ENCODE measurements at places on chromosomes 4 and X. TPM values are rescaled to one million over a fixed set of nuclear protein-coding genes. Genes with fewer than 3 reads are reported as not detected.

The PROM1 gene
- not detected for total RNA-seq

DNA sequence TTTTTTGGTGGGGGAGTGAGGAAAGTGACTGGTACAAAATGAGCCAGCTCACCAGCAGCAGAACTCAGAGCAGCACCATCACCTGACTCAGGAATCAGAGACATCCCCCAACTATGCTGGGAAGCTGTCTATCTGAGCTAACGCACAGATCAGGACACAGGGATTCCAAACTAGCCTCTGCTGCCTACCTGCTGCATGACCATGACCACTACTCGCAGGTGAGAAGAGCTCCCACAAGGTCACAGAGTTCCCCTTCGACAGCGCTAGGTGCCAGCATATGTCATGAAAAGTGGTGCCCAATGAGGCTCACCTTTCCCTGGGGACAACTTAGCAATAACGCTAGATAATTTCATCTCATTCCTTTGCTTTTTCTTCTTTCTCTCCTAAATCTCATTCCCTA lies 662.6 kb upstream of the CPEB2 start:
- no peak overlapping the region for H3K4me3 ChIP-seq
- no peak for DNase-seq
- H3K27me3 ChIP-seq, result no peaks in the 10 kb centered on the region
- no peaks in the 10 kb centered on the region for H3K4me1 ChIP-seq
- H3K36me3 ChIP-seq, result no peaks in the 10 kb centered on the region
- H3K27ac ChIP-seq, result no peak overlapping the region

The ZNF330 gene
- total RNA-seq, result 31.7 TPM

The CYP2U1 gene
- total RNA-seq, result 11.4 TPM

DNA sequence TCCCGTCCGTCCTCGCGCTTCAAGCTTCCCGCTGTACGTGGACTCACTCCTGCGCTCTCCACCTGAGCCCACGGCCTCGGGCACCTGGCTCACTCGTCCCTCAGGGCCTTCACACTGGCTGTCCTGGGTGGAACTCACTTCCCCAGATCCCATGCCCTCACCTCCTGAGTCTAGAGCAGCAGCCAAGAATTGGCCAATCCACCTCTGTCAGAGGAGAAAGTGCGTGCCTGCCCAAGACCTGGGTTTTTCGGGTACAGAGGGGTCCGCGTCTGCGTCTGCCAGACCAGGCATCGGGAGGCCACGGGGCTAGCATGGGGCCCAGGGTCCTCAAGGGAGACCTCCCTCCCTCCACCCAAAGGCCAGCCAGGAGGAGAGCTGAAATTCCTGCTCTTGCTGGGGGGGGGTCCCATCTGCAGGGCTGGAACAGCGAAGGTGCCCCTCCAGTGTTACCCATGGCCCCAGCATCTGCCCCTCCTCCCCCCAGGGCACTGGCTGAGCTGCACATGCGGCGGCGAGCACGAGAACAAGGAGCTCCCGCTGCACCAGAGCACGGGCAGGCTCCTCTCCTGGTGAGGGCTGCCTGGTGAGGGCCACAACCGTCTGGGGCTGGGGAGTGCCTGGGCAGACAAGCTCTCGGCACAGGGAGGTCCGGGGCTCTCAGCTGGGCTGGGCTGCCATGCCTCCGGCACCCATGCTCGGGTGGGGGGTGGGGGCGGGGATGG lies 47.5 kb downstream of the FAM53A start:
- H3K27ac ChIP-seq, result no peak overlapping the region
- no peaks in the 10 kb centered on the region for H3K27me3 ChIP-seq
- no peak overlapping the region for H3K4me3 ChIP-seq
- no peak for DNase-seq
- no peaks in the 10 kb centered on the region for H3K36me3 ChIP-seq
- no peaks in the 10 kb centered on the region for H3K4me1 ChIP-seq

GRCh38 chr4:132540268-132540667 lies 608.8 kb upstream of the PCDH10 start:
- H3K27me3 ChIP-seq, result no peaks in the 10 kb centered on the region
- H3K27ac ChIP-seq, result no peak overlapping the region
- no peak overlapping the region for H3K4me3 ChIP-seq
- no peak for DNase-seq
- no peaks in the 10 kb centered on the region for H3K36me3 ChIP-seq

The MAGEA2B gene
- not detected for total RNA-seq

GRCh38 chr4:90875791-90876190 lies 748.6 kb downstream of the CCSER1 start:
- no peaks in the 10 kb centered on the region for H3K4me1 ChIP-seq
- DNase-seq, result no peak
- no peaks in the 10 kb centered on the region for H3K27me3 ChIP-seq
- H3K4me3 ChIP-seq, result no peak overlapping the region
- no peak overlapping the region for H3K27ac ChIP-seq

DNA sequence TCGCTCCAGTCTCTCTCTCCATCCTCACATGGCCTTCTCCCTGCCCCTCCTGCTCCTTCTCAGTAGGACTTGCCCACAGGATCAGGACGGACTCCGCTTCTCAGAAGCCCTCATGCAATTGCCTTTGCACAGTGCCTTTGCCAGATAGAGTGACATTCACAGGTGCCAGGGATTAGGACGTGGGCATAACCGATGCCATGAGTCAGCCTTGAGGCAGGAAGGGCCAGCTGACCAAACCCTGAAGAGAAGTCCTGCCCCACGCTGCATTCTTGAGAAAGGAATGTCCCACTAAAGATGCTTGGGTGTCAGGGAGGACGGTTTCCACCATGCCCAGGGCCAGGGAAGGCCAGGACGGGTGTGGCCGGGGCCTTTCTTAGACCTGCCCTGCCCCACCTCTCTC lies 6.6 kb upstream of the GRPEL1 start:
- H3K27ac ChIP-seq, result no peak overlapping the region
- DNase-seq, result no peak
- no peaks in the 10 kb centered on the region for H3K27me3 ChIP-seq
- H3K36me3 ChIP-seq, result no peaks in the 10 kb centered on the region
- H3K4me3 ChIP-seq, result no peak overlapping the region

GRCh38 chr4:13928214-13928613 lies 300.7 kb upstream of the BOD1L1 start:
- H3K36me3 ChIP-seq, result no peaks in the 10 kb centered on the region
- no peak overlapping the region for H3K27ac ChIP-seq
- H3K4me1 ChIP-seq, result no peaks in the 10 kb centered on the region
- no peak for DNase-seq
- H3K4me3 ChIP-seq, result no peak overlapping the region
- H3K27me3 ChIP-seq, result no peaks in the 10 kb centered on the region

GRCh38 chrX:134599184-134599914 lies 58.9 kb downstream of the PLAC1 start:
- no peaks in the 10 kb centered on the region for H3K4me1 ChIP-seq
- no peak overlapping the region for H3K4me3 ChIP-seq
- no peaks in the 10 kb centered on the region for H3K27me3 ChIP-seq
- DNase-seq, result no peak
- H3K27ac ChIP-seq, result no peak overlapping the region
- no peaks in the 10 kb centered on the region for H3K36me3 ChIP-seq

- no peaks in the 10 kb centered on the region for H3K27me3 ChIP-seq
- no peaks in the 10 kb centered on the region for H3K36me3 ChIP-seq
- H3K4me1 ChIP-seq, result no peaks in the 10 kb centered on the region
- no peak overlapping the region for H3K27ac ChIP-seq
Observed at GRCh38 chrX:44012484-44013096, 39.4 kb upstream of the NDP start.

DNA sequence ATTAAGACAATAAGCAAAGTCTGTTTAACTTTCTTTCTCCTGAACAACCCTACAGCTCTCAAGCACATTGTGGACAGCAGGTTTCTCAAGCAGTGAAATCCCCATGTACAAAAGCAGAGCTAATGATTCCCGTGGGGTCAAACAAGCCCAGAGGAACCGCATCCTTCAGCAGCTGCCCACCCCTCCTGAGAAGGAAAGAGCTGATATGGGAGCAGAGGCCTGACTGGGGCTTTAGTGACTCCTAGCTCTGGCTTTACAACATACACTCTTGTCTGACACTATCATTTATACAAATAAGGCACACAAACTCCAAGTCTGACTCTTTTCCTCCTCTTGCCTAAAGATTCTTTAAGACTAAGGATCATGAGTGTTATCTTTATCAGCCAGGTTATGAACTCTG lies 32.8 kb downstream of the HDAC8 start:
- no peaks in the 10 kb centered on the region for H3K4me1 ChIP-seq
- no peak overlapping the region for H3K4me3 ChIP-seq
- no peak for DNase-seq
- H3K36me3 ChIP-seq, result no peaks in the 10 kb centered on the region
- H3K27ac ChIP-seq, result no peak overlapping the region

DNA sequence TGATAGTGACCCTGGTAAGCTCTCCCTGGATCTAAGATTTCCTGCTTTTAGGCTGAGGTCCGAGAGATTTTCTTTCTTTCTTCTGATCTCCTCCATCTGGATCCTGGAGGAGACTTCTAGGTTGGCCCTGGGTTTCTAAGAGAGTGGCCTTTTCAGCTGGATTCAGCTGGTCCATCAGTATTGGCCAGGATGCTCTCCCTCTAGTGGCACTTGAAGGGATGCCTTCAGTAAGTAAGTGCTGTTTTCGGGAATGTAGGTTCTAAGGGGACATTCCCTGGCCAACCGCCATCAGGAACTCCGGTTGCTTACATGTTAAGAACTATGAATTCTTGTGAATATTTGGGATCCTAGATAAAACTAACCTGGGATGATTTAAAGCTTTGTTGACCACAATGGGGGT lies 56.9 kb downstream of the SERTM2 start:
- no peak for DNase-seq
- no peaks in the 10 kb centered on the region for H3K27me3 ChIP-seq
- H3K27ac ChIP-seq, result no peak overlapping the region
- H3K36me3 ChIP-seq, result no peaks in the 10 kb centered on the region

DNA sequence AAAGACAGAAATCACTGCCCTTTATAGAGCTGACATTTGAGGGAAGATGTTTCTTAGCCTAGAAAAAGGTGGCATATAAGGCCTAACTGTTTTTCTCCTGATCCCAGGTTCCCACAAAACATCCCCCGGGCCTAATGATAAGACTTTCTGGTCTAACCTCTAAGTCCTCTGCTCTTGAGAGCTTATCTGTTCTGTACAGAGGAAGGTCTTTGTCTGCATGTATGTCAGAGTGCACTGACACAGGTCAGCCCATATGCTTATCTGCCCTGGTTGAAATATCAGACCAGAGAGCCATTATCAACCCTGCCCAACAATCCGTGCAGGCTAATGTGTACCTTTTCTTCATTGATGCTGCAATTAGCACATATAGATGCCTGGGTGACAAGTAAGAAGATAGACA lies 76.2 kb downstream of the ARHGEF9 start:
- DNase-seq, result no peak
- H3K27ac ChIP-seq, result no peak overlapping the region
- no peaks in the 10 kb centered on the region for H3K4me1 ChIP-seq
- peaks cover 17% of the 10 kb centered on the region for H3K36me3 ChIP-seq

- DNase-seq, result no peak
- no peaks in the 10 kb centered on the region for H3K27me3 ChIP-seq
- H3K36me3 ChIP-seq, result no peaks in the 10 kb centered on the region
- no peak overlapping the region for H3K4me3 ChIP-seq
- no peak overlapping the region for H3K27ac ChIP-seq
Observed at GRCh38 chrX:45454290-45454689, 253.6 kb upstream of the DIPK2B start.

The FDCSP gene
- total RNA-seq, result not detected

DNA sequence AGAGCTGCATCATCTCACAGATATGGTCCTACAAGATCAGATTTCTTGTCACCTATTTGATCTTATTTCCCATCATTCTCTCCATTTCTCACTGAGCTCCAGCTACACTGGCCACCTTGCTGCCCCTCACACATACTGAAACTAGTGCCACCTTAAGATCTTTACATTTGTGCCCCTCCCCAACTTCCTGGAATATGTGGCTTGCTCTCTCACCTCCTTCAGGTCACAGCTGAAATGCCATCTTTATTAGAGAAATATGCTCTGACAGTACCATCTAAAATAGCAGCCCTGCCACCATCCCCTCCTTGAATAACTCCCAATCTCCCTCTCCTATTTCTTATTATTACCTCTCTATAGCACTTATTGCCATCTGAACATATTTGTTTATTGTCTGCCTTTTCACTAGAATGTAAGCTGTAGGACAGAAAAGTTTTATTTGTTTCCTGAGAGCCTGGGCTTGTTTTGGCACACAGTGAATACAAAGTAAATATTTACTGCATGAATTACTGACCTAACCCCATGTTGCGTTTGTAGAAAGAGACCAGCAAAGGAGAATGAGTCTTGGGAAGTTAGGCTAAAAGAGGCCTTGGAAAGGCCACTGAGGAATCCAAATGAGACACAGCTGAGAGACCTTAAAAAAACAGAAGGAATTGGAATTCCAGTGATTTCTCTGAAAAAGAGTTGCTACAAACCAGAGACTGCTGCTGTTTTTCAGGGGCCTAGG lies 22.7 kb downstream of the DYNLT3 start:
- H3K4me3 ChIP-seq, result no peak overlapping the region
- H3K27ac ChIP-seq, result no peak overlapping the region
- DNase-seq, result no peak
- no peaks in the 10 kb centered on the region for H3K27me3 ChIP-seq

DNA sequence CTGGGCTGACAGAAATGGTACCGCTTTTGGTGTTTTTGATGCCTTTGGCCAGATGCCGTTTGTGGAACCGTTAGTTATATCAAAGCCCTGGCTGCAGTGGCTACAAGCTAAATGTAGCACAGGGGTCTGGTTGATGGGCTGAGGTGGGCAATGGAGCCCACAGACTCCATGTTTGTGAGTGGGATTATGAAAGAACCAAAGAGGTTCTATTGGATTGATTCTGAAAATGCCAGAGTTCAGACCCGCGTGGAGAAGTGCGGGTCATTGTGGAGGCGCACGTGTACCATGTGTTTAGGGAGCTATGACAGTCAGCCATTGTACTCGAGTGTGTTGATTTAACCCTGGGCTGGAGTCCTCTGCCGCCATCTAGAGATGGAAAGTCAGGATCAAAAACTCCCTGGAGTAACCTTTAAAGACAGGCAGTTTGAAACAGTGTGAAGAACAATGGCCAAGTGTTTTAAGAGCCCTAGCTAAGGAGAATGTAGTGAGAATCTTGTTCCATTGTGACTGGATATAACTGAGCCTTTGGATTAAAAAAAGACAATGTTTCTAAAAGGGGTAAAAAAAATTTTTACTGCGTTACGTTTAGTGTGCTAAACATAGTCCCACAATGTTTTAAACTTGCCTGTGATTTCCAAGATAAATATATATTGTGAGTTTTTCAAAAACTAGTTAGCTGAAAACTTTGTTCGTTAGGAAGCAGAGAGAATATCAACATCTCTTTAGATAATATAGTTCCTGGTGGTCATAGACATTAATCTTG lies 12.7 kb downstream of the ART3 start:
- no peak for DNase-seq
- no peaks in the 10 kb centered on the region for H3K27me3 ChIP-seq
- H3K27ac ChIP-seq, result no peak overlapping the region
- no peaks in the 10 kb centered on the region for H3K4me1 ChIP-seq

DNA sequence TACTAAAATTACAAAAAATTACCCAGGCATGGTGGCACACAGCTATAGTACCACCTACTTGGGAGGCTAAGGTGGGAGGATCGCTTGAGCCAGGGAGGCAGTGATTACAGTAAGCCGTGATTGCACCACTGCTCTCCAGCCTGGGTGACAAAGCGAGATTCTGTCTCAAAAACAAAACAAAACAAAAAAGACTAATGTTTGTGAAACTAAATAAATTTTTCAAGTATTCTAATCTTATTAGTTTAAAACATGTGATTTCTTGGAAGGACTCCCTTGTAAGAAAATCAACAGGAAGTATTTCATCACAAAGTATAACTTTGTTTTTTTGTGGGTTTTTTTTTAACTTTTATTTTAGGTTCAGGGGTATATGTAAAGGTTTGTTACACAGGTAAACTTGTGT lies 89.6 kb downstream of the EGF start:
- H3K27ac ChIP-seq, result no peak overlapping the region
- no peaks in the 10 kb centered on the region for H3K4me1 ChIP-seq
- no peak overlapping the region for H3K4me3 ChIP-seq
- H3K27me3 ChIP-seq, result no peaks in the 10 kb centered on the region
